Stimulated activated CD4-positive, alpha-beta T cell treated with anti-CD3 and anti-CD28 coated beads, Interleukin-15, amount 100 ng/mL, for 1 hour (primary cell): ENCODE measurements at places on chromosomes 5 and 9.

- no peak for DNase-seq
These were observed 1.0 kb upstream of the MEF2C start for GRCh38 chr5:88883836-88884607.

DNA sequence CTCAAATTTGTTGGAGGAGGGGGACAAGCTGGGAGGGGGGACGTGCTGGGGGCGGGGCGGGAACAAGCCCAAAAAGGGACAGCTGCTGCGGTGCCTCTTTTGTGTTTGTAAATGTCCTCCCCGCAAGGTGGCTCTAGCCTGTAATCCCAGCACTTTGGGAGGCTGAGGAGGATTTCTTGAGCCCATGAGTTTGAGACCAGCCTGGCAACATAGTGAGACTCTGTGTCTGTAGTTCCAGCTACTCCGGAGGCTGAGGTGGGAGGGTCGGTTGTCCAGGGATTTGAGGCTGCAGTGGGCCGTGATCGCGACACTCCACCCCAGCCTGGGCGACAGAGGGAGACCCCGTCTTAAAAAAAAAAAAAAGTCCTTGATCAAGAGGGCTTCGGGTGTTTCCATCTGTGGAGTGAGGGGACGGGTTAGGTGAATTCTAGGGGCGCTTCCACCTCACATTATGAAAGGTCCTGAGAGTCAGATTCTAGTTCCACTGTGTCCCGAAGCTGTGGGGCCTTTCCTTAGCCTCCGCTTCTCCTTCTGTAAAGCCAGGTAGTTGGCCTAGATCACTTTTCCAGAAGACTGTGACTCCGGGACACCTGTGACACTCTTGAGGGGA lies 779 bp upstream of the CTNNA1 start:
- no peak for DNase-seq

GRCh38 chr5:175696139-175696854 lies 38.4 kb downstream of the HRH2 start:
- peak; percentile 62 for DNase-seq

DNA sequence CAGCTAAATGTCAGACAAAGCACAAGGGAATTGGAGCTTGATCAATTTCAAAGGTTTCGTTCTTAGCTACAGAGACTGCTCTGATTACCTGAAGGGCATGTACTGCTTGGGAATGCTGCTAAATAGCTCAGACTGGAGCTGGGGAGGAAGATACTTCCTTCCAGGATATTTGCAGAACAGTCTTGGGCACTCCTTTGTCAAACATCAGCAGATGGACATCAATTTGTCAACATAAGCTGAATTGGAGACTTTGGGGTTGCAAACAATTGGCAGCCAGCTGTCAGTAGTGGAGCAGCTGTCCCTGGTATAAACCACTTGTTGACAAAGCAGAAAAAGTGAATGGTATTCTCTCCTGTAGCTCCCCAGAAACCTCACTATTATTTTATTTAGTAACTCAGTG lies 182.0 kb downstream of the CCDC192 start:
- no peak for DNase-seq

DNA sequence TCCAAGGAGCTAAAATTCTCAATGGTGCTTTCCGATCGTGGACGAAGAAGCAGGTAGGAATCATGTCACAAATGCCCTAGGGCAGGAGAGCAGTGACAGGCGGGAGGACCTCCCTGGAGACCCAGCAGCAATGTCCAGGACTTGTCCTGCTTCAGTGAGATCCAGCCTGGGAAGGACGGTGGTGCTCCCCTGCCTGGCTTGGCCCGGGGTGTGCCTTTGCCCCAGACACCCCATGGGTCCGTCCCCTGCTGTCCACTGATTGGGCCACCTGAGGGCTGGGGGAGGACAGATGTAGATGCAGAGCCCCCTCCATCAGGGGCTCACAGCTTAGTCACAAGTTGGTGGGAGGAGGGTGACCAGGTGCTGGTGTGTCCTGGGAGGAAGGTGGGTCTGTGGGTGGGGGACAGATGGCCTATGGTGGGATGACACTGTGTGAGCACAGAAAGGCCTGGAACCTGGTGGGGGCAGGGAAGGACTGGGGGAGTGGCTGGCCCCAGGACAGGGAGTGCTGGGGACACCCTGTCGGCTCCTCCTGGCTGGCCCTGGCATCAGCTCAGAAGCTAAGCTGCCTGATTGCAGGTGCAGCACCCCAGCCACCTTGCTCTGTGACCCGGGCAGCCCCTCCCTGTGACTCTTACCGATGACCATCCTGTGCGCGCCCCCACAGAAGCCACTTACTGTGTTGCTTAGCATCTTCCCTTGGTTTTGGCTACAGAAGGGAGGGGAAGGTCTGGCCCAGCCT lies 82.0 kb downstream of the PHF2 start:
- no peak for DNase-seq

GRCh38 chr9:34256987-34257585 lies 72.0 kb downstream of the KIF24 start:
- DNase-seq, result no peak

DNA sequence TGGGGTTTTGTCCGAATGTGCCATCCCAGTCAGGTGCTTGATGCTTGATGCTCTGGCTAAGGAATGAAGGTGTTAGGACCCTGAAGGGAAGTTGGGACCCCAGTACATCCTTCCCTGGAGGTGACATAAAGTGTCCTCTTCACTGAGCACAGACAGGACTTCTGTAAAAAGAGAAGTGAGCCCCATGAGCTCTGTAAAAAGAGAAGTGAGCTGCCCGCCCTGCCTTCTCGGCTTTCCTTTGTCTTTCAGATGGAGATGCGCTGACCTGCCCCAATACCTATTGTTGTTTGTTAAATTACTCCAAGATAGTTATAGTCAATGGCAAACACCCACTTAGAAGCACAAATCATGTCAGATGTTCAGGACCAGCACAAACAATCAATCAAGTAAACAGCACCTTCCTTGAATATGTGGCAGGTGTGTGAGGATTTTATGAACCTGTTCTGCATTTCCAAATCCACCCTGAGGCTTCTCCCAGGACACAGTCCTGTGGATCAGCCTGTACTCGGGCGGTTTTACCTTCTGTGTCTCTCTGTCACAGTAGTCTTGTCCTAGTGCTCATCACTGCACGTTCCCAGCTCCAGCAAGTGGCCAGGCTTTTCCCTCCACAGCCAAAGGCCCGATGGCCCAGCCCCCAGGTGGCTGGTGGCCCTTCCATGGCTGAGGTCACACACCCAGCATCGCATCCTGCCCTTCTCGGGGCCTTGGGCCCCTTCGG lies 191.4 kb downstream of the MTRR start:
- no peak for DNase-seq

GRCh38 chr5:110757118-110757729 lies 18.4 kb downstream of the SLC25A46 start:
- no peak for DNase-seq

DNA sequence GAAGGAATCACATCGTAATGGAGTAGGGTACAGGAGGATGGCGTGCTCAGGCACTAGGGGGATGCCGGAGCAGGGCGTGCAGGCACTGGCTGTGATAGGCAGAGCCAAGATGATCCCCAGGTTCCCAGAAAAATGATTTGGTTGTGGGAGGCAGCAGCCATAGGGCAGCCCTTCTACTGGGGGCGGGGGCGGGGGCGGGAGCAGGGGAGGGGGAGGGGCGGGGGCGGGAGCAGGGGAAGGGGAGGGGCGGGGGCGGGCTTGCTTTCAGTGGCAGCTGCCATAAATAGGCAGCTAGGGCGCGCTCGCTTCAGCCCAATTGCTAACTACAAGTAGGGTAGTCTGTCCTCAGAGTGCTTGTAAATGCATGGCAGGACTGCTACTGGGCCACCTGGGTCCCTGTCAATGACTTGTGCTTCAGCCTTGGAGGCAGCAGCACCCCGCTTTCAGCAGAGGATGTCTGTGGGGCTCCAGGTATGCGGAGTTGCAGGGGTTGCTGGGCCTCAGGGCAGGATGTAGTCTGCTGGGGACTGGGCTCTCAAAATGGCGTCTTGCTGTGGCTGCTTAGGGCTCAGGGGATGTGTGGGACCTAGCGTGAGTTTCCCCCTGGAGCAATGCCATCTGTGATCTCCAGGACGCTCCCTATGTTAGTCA lies 354.3 kb downstream of the RAB3C start:
- no peak for DNase-seq
